ENCODE measurements at places on chromosomes 13 and 19.

GRCh38 chr13:60427285-60427684 is 30.3 kb downstream of the TDRD3 start:
- DNase-seq, result no peak

DNA sequence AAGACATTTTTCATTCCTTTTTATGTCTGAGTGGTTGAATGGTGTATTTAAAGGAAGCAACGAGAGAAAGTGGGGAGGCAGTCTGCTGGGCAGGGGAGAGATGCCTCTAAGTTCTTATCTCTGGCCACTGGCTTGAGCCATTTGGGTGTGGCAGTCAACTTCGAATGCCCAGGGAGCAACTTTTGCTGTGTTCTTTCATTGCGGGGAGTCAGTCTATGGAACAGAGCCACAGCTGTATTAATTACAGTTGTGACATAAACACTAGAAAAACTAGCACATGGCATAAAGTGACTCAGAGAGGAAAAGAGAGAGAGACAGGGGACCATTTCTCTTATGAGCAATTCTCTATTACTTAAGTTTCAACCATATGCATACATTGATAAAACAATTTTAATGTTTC is 40.4 kb upstream of the PDCD5 start:
- DNase-seq, result no peak

DNA sequence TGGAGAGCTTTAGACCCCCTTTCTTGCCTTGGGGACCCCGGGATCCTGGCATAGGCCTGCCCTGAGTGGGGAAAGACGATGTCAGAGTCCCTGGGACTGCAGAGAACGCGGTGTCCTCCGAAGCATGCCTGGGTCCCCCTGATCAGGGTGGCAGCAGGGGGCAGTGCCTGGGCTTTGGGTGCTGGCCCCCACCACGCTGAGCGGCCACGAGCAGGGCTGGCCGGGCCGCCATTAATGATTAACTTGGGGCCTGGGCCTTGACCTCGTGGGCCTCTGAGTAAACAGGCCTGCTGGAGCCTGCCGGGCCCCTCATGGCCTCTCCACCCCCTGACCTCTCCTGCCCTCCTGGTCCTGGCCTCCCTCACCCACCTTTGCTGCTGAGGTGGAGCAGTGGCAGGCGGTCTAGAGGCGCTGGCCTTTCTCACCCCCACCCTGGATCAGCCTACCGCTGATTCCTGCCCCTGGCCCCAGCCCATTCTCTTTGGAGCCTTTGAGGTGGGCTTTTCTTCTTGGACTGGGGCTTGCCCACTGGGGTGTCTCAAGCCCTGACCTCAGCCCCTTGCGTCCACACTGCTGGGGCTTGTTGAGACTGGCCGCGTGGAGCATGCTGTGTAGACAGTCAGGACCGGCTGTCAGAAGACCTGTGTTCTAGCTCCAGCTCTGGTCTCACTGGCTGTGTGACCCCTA is 26.3 kb downstream of the CEBPA start:
- DNase-seq, result no peak

DNA sequence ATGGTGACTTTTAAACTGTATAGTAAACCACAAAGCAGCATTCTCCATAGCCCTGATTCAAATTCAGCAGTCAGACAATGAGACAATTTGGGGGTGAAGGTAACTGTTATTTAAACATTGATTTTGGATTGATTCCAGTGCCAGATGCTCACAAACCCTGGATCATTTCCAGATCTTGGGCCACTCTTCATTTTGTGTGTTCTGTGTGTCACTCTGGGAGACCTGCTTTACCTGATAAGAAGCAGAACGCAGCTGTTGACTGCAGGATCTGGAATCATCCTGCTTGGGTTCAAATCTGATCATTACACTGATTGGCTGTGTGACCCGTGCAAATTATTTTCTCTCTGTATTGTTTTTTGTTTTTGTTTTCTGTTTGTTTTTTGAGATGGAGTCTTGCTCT is 4.0 kb upstream of the PCDH8 start:
- DNase-seq, result no peak

- peak; percentile 48 for DNase-seq
Observed at GRCh38 chr13:42405665-42406390, 133.9 kb downstream of the AKAP11 start.

GRCh38 chr13:75258159-75258782 is 223.7 kb downstream of the TBC1D4 start:
- no peak for DNase-seq

DNA sequence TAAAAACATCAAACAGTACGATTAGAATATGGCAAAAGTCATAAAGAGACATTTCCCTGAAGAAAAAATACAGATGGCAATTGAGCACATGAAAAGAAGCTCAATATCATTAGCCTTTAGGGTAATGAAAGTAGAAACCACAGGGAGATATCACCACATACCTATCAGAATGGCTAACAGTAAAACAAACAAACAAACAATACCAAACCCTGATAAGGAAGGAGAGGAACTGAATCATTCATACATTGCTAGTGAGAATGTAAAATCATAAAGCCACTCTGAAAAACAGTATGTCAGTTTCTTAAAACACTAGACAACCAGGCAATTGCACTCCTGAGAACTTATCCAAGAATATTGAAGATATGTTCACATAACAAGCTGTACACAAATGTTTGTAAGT is 1342.5 kb upstream of the SLC10A2 start:
- DNase-seq, result no peak

GRCh38 chr19:32219881-32220472 is 125.4 kb upstream of the ZNF507 start:
- no peak for DNase-seq

DNA sequence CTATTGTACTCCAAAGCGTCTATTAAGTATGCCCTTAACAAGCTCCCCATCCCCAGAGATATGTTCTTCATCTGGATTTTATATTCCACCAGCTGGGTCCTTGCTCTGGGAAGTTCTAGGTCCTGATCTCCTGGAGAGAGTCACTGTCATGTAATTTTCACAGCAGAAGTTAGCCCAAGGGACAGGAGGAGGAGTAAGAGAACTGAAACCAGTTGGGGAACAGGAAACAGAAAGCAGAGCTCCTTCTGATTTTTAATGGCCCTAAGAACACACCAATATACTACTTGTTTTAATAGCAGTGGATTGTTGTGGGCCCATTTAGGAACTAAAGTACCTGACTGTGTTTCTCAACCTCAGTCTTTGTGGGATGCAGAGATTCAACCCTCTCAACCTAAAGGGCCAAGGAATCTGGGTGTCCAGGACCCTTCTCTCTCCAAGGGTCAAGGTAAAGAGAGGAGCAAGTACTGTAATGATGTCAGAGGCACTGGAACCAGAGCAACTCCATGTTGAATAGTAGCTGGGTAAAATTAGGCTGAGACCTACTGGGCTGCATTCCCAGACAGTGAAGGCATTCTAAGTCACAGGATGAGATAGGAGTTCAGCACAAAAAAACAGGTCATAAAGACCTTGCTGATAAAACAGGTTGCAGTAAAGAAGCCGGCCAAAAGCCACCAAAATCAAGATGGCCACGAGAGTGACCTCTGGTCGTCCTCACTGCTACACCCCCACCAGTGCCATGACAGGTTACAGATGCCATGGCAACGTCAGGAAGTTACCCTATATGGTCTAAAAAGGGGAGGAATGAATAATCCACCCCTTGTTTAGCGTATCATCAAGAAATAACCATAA is 8.1 kb upstream of the FPR3 start:
- DNase-seq, result no peak

DNA sequence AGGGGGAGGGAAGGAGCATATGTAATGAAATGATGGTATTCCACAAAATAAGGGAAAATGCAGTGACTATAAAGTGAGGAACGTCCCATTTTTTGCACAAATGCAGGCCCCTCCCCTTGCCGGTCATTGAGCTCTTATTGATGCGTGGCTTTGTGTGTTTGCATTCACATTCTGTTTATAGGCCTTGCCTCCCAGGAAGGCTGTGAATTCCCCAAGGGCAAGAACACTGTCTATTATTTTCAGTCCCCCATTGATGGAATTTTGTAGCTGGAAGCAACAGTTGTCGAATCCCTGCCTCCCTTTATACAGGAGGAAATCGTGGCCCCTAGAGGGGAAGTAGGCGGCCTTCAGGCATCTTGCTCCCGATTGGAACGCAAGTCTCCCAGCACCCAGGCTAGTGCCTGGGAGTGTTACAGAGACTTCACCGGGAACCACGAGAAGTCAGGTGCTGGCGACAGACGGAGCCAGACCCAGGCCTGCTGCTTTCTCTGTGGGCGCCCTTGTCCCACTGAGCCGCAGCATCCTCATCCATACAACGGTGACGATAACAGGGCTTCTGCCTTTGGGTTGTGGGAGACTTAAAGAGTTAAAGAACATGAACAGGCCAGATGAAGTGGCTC is 6.9 kb downstream of the SBSN start:
- no peak for DNase-seq

DNA sequence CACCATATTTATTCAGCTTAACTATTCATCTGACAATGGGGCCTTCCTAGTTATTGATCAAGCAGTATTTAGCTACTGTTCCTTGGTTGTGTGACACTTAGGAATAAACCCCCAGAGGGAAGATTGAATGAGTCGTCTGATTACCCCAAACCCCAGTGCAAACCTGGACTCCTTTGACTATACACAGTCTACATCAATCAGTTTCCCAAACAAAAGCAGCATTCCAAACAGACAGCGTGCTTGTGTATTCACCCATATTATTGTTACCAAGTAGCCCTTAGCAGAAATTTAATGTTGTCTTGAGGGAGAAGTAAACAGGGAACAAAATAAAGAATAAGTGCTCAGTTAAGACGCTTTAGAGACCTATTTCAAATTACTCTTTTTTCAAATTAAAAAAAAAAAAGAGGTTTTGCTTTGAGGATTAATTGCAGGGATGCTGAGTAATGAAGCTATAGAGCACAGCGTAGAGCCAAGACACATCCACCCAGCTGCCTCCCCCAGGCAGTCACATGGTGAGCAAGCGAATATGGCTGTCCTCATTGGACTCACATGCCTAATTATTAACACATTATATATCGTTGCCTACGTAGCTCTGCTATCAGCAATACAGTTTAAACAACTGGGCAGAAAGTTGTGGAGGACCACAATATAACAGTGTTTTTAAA is 14.7 kb upstream of the B3GLCT start:
- DNase-seq, result no peak

DNA sequence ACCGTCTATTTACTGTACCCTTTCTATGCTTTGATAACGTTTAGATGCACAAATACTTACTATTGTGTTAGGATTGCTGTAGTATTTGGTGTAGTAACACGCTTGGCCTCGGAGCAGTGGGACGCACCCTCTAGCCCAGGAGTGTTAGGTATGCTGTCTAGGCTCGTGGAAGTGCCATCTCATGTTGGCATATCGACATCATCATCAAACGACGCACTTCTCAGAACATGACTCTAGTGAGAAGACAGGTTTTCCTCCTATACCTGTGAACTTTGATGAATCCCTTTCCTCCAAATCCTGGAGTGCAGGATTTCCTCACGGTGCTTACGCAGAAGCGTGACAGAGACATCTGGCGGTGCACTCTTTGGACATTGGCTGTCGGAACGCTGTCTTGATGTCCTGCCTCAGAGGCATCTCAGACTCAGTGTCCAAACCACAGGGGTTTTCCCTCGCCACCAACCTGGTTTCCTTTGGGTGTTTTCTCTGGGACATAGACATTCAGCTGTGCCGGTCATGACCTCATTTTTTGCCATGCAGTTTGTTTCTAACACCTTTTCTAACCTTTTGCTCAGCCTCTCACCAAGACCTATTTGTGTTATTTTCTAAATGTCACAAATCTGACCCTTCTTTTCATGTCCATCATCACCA is 6.3 kb downstream of the SNRNP70 start:
- no peak for DNase-seq

GRCh38 chr19:41997121-41997850 is 3.3 kb upstream of the ATP1A3 start:
- peak; percentile 40 for DNase-seq

GRCh38 chr19:10552510-10553053 is 8.9 kb downstream of the ATG4D start:
- DNase-seq, result no peak

GRCh38 chr13:64239372-64239771 is 2823.7 kb upstream of the PCDH20 start:
- no peak for DNase-seq

DNA sequence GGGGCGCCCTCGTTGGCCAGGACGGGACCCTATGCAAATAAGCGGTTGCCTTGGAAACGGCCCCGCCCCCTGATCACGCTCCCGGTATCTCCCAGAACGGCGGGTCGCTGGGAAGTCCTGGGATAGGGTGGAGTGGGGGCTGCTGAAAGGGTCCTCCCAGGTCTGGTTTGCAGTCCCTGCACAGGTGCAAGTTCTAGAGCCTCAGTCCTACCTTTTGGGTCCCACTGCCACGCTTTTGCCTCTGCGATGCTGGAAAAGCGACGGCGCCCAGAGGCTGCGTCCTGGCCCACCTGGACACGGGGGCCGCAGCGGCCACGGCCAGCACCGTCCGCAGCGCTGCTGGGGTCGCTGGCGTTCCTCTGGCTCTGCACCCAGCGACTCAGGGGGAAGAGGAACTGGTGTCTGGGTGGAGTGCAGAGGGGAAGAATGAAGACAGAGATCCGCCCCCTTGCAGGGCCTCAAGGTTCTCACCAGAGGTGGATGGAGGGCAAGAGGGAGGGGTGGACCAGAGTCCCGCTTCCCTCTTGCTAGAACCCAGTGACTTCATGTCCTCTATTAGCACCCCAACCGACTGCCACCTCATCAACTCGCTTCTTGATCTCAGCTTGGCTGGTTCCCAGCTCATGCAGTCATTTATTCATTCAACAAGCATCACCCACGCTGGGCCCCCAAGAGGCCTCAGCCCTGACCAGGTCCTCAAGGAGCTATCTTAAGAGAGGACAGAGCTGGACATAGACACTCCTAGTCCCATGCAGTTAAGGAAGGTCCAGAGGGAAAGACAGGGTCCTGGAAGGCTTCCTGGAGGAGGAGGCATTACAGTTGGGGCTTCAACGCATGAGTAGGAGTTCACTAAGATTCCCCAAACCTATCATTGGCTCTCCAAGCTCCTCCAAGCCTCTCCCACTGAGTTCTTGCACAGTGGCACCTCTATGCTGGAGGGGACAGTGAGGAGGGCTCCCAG is at the start of gene LRRC25:
TSS of gene LRRC25 (minus strand) at position 381 of the 961 bp plus-strand sequence. CDS start 659 bp downstream, outside the sequence.
- no peak for DNase-seq

GRCh38 chr19:48961051-48961649 is 4.0 kb upstream of the FTL start:
- DNase-seq, result no peak

- DNase-seq, result no peak
Observed at GRCh38 chr19:56633021-56633420, 9.9 kb upstream of the SMIM17 start.

DNA sequence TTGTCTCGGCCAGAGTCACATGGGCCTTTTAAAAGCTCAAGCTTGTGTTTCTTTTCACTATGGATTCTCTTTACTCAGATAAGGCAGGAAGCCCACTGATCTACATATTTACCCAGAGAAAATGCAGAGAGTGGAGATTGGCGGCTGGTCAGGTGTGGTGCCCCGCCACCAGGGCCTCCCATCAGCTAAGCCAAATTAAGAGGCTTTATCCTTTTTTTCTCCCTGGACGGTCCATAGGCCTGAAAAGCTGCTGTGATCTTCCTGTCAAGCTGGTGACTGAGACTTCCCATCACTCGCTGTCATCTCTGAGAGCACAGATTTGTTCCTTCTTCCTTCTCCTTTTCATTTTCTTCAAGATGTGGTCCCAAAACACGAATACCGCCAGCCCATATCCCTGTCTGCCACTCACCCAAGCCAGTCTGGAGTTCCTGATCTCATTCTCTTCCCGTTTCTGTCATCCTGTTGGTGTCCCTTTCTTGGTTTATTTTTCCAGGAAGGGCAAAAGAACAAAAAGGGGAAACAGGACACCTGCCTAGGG is 1.9 kb downstream of the SAFB start:
- no peak for DNase-seq

- DNase-seq, result no peak
Observed at GRCh38 chr19:40246292-40247073, 20.0 kb upstream of the CCNP start.

Measured in stimulated activated CD4-positive, alpha-beta T cell treated with anti-CD3 and anti-CD28 coated beads, Interleukin-12 subunit alpha, Interleukin-12 subunit beta, amount 100 ng/mL, for 4 hours (primary cell).